ENCODE measurements at places on chromosomes 11 and 22.

- DNase-seq, result no peak
Measured at GRCh38 chr11:79157738-79158137, 283.1 kb downstream of the TENM4 start.

- peak; percentile 52 for DNase-seq
Measured at GRCh38 chr11:102109896-102110760, at the start of gene YAP1. Gene YAP1, plus strand, starts transcription at chr11:102110447. Its CDS starts 402 bp downstream, at chr11:102110849.

GRCh38 chr11:62400281-62400680 lies 18.6 kb upstream of the SCGB1A1 start:
- DNase-seq, result no peak

DNA sequence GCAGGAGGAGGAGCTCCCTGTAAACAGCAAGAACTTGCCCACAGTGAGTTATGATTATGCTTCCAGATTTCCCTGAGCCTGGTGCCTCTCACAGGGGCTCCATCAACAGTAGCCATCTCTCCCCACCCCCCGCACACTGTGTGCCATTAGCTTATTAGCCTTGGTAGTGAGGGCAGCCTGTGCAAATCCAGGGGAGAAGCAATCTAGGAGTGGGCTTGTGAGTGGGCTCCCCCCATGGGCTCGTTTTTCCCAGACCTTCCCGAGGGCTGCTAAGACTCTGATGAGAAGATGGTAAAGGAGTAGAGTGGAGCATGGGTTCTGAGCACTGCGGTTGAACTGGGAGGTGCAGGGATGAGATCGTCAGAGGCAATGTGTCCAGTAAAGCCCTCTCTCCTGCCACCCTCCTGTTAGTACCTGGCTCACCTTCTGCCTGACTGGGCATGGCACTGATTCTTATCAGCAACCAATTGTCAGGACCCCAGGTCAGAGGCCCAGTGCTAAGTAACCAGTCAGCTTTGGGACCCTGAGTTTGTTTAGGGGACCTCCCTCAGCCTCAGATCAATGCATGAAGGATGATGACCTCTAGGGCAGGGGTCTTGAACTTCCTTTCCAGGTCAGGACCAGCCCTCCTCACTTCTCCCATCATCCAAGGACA lies 38.4 kb upstream of the TP53I11 start:
- no peak for DNase-seq

DNA sequence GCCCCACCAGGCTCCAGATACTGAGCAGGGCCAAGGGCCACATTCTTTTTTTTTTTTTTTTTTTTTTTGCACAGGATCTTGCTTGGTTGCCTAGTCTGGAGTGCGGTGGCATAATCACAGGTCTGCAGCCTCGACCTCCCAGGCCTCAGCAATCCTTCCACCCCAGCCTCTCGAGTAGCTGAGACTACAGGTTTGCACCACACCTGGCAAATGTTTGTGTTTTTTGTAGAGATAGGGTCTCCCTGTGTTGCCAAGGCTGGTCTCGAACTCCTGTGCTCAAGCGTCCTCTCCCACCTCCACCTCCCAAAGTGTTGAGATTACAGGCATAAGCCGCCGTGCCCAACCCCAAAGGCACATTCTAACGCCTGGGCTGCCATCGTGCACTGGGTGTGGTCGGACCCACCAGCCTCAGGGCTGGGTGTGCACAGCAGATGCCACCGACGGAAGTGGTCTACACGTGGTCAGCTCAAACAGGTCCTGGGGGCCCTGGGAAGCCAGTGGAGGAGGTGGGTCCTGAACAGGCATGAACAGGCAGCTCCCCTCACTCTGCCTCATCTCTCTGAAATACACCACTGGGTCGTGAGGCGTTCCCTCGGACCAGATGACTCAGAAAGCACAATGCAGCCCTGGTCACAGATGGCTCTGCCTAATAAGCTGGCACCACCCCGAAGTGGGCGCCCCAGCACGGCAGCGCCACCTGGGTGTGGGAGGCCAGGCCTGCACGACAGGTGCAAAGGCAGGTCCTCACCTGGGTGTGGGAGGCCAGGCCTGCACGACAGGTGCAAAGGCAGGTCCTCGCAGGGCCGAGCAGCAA lies 5.1 kb upstream of the B4GALNT4 start:
- no peak for DNase-seq

GRCh38 chr22:33076343-33076742 lies 18.2 kb upstream of the SYN3 start:
- DNase-seq, result no peak

DNA sequence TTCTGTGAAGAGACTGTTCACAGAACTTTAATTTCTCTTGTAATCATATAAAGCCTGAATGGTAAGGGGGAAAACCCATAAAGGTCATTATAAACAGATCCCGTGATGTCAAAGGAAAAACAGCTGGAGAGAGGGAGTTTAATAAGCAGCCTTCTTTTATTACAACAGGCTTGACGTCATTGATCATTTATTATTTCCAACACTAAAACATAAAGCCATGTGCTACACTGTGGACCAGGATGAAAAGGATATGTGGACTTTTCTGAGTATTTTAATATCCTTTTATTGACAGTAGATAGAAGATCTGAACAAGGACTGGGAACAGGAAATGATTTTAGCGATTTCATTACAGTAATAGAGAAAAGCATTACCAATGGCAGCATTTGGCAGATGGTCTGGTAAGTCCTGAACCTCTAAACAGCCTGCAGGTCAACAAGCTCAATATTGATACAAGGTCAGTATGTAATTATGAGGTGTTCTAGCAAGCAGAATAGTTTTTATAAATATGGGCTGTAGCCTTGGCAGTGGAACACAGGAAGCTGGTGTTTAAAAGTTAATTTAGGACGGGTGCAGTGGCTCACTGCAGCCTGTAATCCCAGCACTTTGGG lies 25.1 kb upstream of the TPH1 start:
- no peak for DNase-seq

GRCh38 chr11:61816736-61817455 lies at the start of gene FADS1:
Gene FADS1, minus strand, starts transcription at chr11:61817003. Its CDS starts 74 bp downstream, at chr11:61816929.
- DNase-seq, result peak; percentile 88

DNA sequence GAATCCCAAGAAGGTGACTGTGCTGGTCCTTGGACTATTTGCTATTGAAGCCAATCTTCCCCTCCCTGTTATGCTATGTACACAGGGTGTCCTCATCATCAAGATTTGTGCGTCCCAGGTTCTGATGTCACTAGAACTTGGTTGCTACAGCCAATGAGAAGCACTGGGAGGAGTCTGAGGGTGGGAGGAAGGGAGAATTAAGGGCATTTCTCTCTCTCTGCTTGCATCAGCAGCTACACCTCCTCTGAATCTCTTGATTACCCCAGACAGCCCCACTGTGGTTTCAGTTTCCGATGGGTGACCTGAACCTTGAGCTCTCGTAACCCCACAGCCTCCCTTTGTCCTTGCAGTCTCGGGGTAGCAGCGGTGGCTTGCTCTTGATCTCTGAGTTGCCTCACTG lies 212.4 kb upstream of the SESN3 start:
- DNase-seq, result no peak

- DNase-seq, result no peak
Measured at GRCh38 chr11:17381156-17381555, 7.3 kb downstream of the KCNJ11 start.

DNA sequence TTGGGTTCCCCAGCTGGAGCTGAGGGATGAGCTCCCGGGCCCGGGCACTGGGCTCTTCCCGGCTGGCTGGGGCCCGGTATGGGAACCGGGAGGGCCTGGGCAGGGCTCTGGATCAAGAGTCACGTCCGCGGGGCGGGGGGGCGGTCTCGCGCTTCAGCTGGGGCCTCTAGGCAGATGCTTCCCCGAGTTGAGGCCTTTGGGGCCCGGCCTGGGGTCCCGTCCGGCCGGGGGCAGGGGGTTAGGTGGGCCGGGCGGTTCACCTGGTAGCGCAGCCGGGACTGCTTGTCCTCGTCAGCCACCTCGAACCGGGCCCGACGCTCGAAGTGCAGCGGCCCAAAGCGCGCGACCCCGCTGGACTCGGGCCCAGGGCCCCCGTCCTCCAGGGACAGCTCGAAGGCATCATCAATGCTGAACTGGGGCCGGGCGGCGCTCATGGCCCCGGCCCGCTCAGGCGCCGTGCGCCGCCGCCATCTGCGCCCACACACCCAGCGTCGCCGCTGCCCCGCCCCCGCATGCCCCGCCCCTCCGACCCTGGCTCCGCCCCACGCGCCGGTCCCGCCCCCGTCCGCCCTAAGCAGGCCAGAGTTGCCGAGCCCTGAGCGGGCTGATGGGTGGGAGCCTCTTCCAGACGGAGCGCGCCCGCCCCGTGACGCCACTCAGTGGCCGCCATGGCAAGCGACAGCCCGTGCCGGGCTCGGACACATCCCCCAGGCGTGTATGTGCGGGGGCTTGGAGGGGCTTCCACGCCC lies at the start of gene TMEM134:
TSS of gene TMEM134 (minus strand) at position 493 of the 749 bp plus-strand sequence. CDS start at position 434, 59 bp downstream.
- DNase-seq, result peak; percentile 68

Measured in HS-27A (cell line).